ENCODE measurements at places on chromosomes 7 and 10. TPM values are rescaled to one million over a fixed set of nuclear protein-coding genes. Genes with fewer than 3 reads are reported as not detected.

- no peak for DNase-seq
These were observed 83.0 kb downstream of the C1GALT1 start for GRCh38 chr7:7265081-7266075.

- no peak for DNase-seq
These were observed at the start of gene PRTFDC1 for GRCh38 chr10:24952143-24952706. TSS of gene PRTFDC1 (minus strand) at chr10:24952606. CDS start at chr10:24952575, 31 bp downstream.

- DNase-seq: no peak
These were observed 609.6 kb downstream of the PARD3 start for GRCh38 chr10:34205452-34205851.

- no peak for DNase-seq
These were observed 47.6 kb downstream of the GTF2IRD1 start for GRCh38 chr7:74501298-74501697.

- DNase-seq: peak; percentile 80
These were observed 282.0 kb downstream of the ADK start for GRCh38 chr10:74432841-74433594.

GRCh38 chr10:31927884-31928548 is 615 bp downstream of the ARHGAP12 start:
- DNase-seq: peak; percentile 47

DNA sequence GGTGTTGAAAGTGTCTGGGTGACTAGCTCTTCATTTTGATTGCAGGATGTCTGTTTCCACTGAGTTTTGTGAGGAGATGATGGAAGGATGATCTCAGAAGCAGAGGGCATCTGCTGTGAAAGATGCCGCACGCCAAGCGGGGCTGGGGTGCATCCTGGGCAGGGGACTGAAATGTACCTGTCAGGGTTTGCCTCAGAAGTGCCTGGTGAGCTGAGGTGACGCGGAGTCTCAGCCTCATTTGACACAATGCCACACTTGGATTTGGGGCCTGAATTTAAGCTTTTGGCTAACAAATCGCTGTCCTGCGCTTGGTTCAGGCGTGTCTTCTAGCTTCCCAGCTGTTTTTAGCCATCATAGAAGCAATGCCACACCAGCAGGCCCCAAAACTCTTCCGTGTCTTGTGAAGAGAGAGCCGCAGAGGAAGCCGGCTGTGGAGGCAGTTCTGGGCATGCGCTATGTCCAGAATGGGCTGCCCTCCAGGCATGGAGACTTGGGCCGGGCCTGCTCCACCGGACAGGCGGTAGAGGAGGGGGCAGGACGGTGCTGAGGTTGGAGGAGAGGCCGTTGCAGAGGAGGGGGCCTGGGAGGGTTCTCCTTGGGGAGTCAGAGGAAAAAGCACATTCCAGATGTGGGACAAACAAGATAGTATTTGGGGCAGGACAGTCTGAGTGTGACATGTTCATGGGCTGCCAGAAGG is 31.2 kb downstream of the WDR86 start:
- no peak for DNase-seq

- DNase-seq: no peak
These were observed 84.5 kb downstream of the AOAH start for GRCh38 chr7:36639826-36640225.

DNA sequence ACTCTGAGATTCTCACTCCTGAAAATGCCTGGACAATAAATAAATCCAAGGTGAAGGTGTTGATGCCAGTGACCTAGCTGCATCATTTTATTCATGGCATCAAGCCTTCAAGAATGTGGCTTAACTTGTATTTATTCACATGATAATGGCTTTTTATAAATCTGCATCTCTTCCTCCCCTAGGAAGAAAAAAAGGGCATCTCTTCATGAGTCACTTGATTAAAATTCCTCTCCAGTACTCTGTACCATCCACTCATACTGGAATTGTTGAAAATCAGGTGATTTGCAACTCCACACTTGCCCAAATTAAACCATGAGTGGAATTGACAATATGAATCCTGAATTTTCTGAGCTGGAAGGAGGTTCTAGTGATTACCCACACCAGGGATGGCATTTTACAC is 30.2 kb downstream of the PTPRE start:
- DNase-seq: no peak

GRCh38 chr10:4382811-4383210 is 443.2 kb upstream of the AKR1E2 start:
- DNase-seq: peak; percentile 37

GRCh38 chr7:73345951-73346350 is 18.0 kb downstream of the FKBP6 start:
- no peak for DNase-seq

Gene SFRP5
- not detected for total RNA-seq

Gene ACSL5
- total RNA-seq: 8.6 TPM

Gene UPK3BL1
- total RNA-seq: 7.3 TPM

Gene PNLIPRP2
- not detected for total RNA-seq

Gene MSMB
- not detected for total RNA-seq
